ENCODE measurements at places on chromosomes 2 and 18.

DNA sequence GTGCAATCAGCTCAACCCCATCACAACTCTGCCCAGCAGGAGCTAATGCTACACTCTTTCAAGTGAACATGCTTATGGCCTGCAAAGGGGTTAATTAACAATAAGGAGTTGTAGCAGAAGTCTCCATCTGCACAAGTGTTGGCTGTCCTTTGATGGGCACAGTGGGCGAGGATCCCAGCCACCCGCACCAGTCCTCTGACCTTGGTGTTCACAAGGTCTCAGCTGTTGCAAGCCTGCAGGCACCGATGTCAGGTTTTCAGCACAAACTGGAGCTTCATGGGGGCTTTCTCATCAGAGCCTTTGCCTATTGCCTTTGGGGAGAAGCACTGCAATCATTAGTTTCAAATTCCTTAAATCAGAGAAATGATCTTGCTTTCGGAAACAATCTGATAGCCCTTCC lies 60.9 kb upstream of the TMEM178A start:
- no peak for DNase-seq

GRCh38 chr2:239726091-239726591 lies 299.0 kb downstream of the NDUFA10 start:
- no peak for DNase-seq

- DNase-seq = no peak
Measured at GRCh38 chr2:4604767-4605166, 901.4 kb downstream of the DCDC2C start.

DNA sequence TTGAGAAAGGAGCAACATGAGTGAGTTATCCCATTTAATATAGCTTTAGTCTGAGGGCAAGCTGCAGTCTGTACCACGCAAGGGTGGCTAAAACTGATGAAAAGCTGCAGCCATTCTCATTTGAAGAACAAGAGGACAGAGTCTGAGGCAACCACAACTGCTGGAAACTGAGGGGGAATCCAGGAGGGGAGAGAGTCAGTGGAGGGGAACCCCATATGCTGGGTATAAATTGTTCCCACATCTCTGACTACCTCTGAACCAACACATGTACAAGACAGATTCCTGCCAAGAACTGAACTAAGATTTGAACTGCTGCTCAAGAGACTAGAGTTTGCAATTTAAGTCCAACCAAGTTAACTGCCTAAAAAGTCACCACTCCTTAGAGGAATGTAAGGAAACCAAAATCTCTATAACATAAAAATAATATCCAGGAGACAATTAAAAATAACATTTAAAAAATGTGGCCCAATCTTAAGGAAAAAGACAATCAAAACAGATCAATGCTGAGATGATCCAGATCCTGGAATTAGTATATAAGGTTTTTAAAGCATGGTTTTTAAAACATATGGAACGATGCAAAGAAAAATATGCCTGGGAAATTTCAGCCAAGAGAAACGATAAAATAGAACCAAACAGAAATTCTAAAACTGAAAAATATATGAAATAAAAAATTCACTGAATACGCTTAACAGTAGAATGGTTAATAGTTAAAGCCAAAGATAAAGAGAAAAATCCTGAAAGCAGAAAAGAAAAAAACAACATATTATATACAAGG lies 11.2 kb downstream of the CWC22 start:
- no peak for DNase-seq

- no peak for DNase-seq
Measured at GRCh38 chr2:24704692-24705091, 88.5 kb downstream of the PTRHD1 start.

- DNase-seq = no peak
Measured at GRCh38 chr2:39008665-39009064, 112.2 kb downstream of the SOS1 start.

DNA sequence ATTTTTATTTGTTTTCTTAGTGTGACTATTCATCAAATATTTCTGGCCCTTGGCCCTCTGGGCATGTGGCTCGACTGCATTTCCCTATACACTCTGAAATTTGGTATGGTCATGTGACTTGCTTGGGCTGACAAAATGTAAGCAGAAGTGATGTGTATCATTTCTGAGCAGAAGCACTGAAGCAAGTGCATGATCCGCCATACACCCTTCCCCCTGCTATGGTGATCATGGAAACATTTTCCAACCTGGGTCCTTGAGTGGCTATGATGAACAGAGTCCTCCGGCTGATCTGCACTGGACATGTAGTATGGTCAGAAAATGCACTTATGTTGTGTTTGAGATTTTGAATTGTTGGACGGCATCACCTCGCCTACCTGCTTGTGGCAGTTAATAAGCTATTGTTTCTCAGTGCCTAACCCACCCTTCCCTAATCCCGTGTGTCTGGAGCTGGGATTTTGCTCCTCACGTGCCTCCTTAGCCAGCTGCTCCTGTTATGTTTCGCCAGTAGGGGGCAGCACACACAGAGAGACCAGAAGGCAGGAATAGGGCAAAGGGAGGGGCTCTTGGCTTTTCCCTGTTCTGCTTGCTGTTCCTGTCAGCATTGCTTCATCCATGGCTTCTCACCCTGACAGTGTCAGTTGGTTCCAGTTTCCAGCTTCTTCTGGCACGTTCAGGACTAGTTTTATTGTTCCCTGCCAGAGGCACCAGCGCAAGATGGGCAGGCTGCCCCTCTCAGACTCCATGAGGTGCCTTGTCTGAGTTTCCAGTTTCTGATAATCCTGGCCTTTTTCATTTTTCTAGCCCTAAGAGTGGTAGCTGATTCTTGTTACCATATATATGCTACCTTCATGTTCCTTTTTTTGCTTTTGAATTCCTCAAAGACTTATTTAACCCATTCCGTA lies 207.4 kb downstream of the ARL6IP6 start:
- peak; percentile 1 for DNase-seq

GRCh38 chr2:132466428-132467028 lies 49.9 kb downstream of the GPR39 start:
- no peak for DNase-seq

DNA sequence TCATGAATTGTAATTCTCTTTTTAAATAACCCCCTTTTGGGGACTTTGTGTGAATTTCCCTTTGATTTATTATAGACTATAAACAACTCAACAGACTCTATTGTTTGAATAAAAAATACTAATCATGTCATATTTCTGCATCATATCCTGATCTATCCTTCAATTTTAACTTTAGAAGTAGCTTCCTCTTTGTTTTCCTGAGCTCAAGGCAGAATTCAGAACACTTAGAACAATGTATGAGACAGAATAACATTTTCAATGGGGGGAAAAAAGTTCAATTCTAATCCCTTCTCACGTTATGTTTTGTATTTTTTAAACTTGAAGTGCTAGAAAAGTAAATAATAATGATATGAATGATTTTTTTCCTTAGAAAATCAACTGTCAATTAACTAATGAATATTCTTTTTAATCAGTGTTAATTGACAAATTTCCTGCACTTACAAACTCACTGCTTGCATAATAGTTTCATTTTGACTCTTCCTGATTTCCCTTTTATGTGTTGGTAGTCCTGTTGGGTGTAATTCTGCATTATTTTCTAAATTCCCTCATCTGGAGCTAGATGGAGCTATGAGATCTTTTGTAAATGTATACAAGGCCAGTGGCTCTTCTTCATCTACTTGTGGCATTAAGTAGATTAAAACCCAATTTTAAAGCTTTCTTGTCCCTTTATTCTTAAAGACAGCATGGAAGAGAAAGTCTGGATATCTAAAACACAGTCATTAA lies 326.1 kb downstream of the PARD3B start:
- DNase-seq = no peak

- no peak for DNase-seq
Measured at GRCh38 chr2:238515377-238515776, 88.7 kb downstream of the ASB1 start.

DNA sequence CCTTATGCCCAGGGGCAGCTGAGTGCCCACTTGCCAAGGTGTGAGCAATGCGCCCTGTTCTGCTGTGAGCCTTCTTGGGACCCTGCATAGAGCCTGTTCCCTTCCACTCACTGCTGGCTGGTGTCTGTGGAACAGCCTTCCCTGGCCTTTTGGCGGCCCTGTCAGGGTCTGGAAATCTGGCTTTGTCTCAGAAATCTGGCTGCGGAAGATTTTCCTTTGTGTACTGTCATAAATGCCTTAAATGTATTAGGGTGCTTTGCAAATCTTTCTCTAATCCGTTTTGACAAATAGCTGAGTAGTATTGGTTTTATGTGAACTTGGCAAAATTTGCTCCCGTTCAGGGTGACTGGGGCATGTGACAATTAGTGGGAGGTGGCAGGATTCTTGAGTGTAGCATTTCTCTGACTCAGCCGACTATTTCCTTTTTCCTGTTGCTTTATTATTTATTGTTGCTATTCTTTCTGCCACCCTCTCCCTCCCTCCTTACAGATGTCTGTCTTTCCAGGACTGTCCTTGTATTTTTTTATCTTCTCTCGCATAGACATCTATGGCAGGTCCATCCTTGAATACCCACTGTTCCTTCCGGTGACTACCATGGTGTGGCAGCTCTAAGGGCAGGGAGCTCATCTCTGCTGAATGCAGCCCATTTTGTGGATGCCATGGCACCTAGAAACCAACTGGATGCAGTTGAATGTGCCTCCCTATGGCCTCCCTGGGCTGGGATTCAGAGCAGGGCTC lies 41.8 kb downstream of the LDLRAD4 start:
- no peak for DNase-seq

DNA sequence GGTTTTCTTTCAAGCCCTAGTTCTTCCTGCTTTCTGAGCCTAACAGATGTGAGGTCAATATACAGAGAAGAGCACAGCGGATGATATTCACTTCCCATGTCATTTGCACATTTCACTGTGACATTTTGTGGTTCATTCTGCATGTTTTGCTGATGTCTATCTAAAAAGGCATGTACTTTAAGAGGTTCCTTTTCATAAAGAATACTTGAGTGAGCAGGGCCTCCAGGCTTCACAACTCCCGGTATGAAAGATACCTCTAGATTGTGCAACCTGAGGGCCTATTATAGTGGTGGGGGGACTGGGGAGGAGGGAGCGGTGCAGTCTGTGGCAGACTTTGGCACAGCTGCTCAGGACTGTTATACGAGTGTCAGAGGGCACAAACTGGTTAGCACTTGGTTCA lies 54.6 kb downstream of the CPO start:
- no peak for DNase-seq

DNA sequence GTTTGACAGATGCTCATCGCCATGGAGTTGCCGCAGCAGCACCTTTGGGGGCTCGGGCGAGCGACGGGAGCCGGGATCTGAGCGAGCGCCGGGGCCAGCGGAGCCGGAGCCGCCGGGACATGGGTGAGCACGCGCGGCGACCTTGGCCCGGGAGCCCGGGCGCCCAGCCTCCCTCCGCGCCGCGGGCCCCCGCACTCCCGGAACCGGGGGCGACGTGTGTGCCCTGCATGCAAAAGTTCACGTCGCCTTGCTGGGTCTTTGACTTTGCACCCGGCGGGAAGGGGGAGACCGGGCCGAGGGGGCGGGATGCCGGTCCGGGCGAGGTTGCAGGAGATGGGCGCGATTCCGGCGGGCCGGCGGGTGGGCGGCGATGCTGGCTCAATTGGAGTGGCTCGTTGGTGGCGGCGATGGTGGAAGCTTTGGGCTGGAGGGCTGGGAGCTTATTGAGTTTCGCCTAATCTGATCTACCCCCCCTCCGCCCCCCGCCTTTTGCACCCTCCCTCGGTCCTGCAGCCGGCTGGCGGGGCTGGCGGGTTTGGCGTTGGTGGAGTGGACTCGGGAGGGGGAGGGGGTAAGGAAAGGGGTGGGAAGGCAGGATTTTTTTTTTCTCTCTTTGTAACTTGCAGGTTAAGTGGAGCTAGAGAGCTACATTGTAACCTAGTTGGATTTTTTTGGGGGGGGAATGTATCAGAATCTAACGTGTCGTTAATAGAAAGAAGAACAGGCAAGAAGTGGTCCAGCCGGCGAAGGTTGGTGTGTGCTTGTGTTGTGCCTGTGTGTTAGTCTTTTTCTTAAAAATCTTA lies at the start of gene SETBP1:
Gene SETBP1 (plus strand): TSS at position 616 of the 803 bp plus-strand sequence. CDS start 20,459 bp downstream, outside the sequence.
- DNase-seq = no peak

GRCh38 chr2:2326068-2327040 lies 4.7 kb downstream of the MYT1L start:
- no peak for DNase-seq

GRCh38 chr18:53764086-53764485 lies 460.4 kb downstream of the MBD2 start:
- no peak for DNase-seq

DNA sequence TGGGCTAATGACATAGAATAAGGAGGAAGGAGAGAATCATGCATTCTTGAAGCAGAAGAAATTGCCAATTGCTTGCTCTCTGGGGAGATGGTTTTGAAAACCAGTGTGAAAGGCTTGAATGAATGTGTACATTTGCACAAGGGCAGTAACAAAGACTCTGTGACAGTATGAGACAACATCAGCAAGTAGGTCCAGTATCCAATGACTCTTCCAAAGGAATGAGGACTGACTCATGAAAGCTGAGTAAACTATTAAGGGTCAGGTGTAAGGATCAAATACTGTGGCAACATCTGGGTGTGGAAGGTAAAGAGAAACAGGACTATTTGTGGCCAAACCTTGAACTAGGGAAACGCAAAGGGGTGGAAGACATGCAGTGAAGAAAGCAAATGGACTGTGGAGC lies 886.0 kb upstream of the CHAC2 start:
- DNase-seq = no peak

GRCh38 chr2:19787134-19787533 lies 114.6 kb downstream of the TTC32 start:
- no peak for DNase-seq

- peak; percentile 89 for DNase-seq
Measured at GRCh38 chr2:237662671-237663093, 35.3 kb downstream of the LRRFIP1 start.

- DNase-seq = no peak
Measured at GRCh38 chr2:205682971-205683501, 735 bp downstream of the NRP2 start.

DNA sequence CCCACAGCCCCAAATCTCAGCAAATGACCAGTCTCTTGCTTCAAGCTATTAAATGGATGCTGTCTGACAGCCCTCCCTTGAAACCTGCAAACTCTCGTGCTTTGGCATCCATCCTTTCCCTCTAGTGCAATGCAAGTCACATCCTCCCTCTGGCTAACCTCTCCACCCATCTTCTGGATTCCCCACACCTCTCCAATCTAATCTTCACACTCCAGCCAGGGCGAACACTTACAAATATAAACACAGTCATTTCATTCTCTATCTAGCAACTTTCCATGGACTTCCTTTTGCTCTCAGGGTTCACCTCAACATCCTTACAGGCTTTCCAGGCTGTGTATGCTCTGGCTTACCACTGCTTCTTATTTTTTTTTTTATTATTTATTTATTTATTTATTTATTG lies 10.1 kb upstream of the NARS1 start:
- no peak for DNase-seq

GRCh38 chr2:64533882-64534281 lies 9.8 kb downstream of the AFTPH start:
- no peak for DNase-seq

- peak; percentile 49 for DNase-seq
Measured at GRCh38 chr2:101736861-101737291, 39.4 kb downstream of the MAP4K4 start.

- no peak for DNase-seq
Measured at GRCh38 chr18:45775241-45775676, 50.2 kb upstream of the SIGLEC15 start.
